Glutamatergic neuron (in vitro differentiated cells): ENCODE measurements at places on chromosomes 5 and 9.

DNA sequence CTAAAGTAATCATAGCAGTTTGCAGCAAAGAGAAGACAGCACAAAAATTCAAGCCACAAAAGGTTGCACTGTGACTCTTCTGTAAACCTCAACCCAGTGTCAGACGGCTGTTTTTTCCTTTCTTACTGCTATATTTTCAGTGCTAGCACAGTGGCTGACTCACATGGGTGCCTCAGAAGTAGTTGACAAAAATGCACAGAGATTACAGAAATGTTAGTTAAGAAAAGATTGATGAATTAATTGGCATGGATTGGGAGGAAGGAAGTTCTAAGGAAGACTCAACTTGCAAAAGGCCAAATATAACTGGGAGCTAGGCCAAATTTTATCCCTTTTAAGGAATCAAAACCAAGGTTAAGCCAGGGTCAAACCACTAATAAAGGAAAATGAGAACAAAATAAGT lies 43.7 kb upstream of the ITGA1 start:
- no peak for DNase-seq

DNA sequence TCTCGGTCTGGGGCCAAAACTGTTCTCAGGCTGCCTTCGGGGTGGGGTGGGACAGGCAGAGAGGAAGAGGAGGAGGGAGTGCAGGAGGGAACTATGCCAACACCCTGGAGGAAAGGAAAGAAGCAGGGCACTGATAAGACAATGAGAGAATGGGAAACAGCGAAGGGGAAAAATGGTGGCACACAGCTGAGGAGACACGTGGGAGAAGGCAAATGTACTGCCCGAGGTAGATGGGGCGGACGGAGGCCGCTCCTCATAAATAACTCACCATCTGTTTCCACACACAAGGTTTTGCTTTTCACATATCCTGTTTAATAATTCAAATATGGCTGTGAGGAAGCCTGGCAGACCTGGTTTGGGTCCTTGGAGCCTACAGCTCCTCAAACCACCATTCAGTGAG lies 148.2 kb upstream of the LRRTM2 start:
- no peak for DNase-seq

- DNase-seq = no peak
Observed at GRCh38 chr9:125510980-125511379, 196.0 kb downstream of the MAPKAP1 start.

DNA sequence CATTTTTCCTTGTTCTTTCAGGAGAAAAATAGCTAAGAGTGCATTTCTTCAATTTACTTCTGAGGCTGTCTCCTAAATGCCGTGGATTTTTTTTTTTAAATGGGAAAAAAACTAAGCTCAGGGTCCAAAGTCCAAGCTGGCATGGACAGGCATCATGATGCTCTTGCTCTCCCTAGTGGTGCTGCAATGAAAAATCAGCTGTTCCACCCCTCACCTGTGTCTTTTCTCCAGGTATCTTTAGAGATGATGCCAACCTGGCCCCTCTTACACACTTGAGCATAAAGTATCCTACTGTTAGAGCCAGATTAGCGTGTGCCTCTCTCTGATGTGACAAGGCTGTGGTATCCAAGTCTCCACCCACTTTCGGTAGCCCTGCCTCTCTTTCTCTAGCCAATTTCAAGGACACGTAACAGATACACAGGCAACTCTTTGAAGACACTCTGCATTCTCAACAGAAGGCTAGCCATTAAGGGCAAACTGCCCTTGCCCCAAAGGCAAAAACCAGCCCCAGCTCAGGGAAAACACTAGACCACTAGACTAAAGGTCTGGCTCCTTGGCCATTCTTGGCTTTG lies 208.8 kb downstream of the SAXO1 start:
- DNase-seq = no peak

DNA sequence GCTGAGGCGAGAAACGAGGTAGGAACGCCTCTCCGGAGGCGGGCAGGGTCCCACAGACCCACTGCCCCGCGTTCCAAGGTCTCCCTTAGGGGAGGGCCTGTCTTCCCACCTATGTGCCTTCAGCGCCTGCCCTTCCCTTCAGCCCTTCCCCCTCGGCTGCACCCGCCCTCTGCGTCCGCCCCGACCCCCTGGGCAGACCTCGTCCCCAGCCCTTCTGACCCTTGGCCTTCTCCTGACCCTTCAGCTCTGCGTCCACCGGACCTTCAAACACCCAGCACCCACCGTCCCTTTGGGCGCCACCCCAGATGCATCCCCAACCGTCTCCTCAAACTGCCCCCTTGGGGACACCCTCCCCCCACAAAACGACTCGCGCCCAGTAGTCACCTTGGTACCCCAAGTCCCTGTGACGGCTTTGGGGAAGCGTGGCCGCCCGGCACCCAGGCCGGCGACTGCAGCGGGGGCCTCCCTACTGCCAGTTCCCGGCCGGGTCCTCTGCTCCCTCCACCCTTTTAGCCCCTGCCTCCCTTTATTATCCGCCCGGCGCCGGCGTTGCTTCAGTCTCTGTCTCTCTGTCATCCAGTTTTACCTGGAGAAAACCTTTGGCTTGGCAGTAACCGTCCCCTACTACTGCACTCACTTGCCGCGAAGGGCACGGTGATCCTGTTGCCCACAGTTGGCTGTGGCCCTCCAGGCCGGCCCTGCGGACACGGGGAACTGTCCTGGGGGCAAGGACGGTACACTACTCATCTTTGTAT lies 421 bp downstream of the RUSC2 start:
- peak; percentile 34 for DNase-seq

GRCh38 chr9:78278801-78279200 lies 18.1 kb upstream of the PSAT1 start:
- no peak for DNase-seq

DNA sequence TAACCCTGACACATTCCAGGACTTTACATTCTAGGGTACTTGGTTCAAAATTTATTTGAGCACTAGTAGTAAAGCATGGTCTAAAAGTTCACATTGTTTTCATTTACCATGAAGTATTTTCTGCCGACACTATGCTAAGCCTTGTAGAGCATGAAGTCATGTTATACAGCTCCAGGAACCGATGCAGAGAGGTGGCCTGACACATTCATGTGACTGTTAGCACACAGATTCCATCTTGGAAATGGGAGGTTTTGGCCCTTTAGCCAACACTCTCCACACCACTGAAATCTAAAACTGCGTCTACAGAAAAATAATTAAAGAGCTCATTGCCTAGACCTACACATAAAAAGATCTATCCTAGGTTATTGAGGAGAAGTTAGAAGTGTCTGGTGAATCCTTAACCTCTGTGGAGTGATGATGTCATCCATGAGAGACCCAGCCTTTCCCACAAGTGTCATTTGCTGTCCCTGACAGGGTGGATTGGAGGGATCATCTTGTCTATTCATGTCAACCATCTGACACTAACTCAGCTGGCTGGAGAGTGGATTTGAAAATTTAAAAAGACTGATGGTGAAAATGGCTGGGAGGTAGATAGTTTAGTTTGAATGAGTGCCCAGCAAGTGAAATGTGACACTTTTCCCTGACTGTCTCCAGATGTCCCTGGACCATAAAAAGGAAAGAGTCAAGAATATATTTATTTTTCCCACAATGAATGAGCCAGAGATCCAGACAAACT lies 1.3 kb downstream of the RANBP3L start:
- DNase-seq = no peak

DNA sequence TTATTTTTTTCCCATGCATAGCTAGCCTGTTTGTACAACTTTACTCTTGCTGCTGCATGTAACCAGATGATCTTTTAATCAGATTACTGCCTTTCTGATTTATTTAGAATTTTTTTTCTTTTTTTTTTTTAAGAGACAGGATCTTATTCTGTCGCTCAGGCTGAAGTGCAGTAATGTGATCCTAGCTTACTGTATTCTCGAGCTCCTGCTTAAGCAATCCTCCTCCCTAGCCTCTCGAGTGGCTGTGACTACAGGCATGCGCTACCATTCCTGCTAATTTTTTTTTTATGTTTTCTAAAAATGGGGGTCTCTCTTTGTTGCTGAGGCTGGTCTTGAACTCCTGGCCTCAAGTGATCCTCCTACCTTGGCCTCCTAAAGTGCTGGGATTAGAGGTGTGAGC lies 9.6 kb downstream of the DCP2 start:
- no peak for DNase-seq

DNA sequence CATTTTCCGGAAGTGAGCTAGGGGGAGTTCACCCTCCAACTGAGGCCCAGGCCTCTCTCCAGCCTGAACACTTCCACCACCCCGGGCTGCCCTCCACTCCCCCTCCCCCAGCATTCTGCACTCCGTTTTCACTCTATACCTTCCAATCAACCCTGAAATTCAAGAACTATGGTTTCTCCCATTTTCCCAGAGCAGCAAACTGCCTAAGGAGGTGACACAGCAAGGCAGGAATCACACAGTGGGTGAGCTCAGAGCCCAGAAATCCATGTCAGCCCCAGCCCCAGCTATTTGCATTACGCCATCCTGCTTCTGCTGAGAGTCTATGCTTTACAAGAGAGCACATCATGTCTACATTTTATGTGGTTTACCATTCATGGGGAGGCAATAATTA lies 11.9 kb downstream of the MSX2 start:
- no peak for DNase-seq

DNA sequence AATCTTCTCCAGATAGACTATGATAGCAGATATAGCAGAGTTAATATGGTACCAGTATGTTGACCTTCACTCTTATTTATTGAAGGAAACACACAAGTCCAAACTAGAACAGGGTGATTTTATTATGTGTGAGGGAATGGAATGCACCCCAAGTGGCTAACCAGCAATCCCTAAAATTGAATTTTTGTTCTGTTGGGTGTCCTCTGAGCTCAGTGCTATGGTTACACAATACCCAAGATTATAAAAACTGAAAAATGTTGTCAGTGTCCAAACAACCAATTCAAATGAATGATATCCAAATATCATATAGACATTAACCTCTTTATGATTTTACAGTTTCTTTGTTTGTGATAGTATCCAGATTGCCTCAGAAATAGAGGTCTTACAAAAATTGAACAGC lies 60.9 kb downstream of the NNT start:
- DNase-seq = no peak

DNA sequence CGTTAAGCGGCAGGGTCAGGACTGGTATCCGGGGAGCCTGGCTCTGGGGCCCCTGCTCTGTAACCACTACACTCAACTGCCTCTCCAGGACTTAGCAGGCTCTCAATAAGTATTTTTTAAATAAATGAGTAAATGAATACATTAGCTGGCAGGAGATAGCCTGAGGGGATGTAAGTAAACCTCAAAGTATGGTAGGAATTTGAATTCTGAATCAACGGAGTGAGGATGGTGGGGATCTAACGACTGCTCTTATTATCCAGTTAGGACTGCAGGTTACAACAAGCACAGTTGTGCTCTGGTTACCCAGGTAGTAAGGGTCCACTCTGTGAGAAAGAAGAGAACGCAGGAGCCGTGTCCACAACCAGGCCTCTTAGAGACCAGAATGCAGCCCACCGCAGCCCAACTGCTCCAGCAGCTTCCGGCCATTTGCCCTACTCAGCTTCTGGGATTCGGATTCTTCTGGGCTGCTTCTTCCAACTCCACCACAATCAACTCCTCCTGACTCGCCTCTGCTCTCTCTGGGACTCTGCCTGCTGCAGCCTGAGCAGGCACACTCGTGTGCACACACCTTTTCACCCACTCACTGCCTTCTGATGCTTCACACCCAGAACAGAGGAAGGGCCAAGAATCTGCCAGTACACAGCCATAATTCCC lies 52.6 kb downstream of the MED27 start:
- no peak for DNase-seq

DNA sequence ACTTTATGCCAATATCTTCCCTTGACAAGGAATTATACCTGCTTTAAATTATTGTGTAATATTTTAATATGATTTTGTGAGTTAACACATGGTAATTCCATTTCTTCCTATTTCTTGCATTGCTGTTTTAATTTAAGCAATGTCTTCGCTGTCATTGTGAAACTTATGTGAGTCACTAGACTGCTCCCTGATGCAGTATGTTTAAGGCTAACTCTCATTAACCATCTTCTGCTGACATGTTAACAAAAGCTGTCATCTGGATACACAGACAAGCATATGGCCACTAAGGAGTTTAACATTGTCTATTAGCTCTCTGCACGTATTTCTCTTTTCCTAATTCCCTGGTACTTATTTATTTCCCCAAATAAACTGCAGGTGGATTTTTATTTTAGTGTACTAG lies 980.8 kb upstream of the CTNND2 start:
- no peak for DNase-seq

- no peak for DNase-seq
Observed at GRCh38 chr5:154166901-154167791, 23.4 kb upstream of the GALNT10 start.

DNA sequence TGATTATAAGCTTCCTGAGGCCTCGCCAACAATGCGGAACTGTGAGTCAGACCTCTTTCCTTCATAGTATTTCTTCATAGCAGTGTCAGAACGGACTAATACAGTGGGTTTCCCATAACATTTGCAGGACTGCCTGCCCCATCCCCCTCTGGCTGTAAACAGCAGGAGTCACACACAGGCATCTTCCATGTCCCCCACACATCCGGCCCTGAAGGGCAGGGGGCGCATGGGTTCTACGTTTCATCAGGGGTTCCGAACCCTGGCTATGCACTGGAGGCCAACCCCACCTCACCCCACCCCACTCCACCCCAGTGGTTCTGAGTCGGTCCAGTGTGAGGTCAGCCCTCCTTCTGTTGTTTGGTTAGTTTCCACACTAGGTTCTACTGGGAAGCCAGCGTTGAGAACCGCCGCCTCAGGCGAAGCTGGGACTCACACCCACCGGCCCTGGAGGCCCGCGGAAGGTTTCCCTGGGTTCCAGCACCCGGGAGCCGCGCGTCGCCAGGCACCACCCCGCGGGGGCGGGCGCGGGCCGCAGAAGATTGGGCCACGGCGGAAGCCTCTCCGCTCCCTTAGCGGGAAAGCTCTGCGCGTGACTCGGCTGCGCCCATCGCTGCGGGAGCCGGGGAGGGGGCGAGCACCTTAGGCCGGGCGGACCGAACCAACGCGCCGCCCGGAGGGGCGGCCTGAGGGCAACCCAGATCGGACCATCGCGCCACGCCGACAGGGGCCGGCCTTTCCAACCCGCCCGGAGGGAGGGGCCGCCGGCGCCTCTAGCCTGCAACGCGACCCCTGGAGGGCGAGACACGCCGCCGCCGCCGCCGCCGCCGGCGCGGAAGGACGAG lies at the start of gene RUSC2:
RUSC2 (plus strand) TSS at position 799 of the 842 bp plus-strand sequence. CDS start 56,411 bp downstream, outside the sequence.
- DNase-seq = peak; percentile 94

DNA sequence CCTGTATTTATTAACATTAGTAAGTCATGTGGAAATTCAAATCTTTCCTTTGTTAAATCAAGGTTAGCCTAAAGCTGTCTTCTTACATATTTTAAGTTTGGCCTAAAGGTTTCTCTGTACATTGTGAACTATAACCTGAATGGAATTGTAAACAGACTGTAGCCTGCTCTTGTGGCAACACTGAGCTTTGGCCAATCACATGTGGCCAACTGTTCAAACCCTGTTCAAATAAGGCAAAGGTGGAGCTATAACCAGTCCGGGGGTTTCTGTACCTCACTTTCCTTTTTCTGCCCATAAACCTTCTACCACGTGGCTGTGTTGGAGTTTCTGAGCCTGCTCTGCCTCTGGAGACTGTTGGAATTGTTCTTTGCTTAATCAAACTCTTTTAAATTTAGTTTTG lies 3.3 kb upstream of the HAPLN1 start:
- no peak for DNase-seq

DNA sequence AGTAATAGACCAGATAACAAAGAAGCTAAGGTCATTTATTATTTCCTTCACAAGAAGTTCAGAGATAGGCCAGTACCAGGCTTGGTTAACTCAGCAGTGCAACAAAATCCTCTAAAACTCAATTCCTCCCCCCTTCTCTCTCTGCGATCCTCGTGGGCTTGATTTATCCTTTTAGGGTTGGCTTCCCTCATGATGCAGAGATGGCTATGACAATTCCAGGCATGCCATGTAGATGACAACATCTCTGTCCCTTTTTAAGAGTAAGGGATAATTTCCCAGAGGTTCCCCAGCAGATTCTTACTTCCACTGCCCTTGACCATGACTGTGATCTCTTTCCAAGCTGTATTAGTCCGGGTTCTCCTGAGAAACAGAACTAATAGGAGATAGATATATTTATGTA lies 28.7 kb upstream of the DAP start:
- no peak for DNase-seq
